Stimulated activated CD8-positive, alpha-beta memory T cell treated with anti-CD3 and anti-CD28 coated beads, Interleukin-7, amount 100 ng/mL, for 48 hours (primary cell): ENCODE measurements at places on chromosomes 3 and 15.

DNA sequence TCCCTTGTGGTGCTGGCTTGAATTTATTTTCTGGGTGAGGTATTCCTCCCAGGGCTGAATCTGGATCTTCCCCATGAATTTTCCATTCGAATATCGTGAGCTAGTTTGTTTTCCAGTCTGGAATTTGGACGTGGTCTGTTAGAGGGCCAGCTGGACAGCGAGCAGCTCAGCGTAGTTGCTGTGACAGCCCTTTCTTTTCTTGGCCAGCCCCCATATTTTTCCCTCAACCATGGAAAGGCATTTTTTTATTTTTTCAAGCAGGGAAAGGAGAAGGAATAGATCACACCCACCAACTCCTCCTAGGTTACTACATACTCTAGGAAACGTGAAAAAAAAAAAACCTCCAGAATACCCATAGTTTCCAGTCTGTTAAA, 152.0 kb downstream of the KLHL25 start:
- DNase-seq = no peak

DNA sequence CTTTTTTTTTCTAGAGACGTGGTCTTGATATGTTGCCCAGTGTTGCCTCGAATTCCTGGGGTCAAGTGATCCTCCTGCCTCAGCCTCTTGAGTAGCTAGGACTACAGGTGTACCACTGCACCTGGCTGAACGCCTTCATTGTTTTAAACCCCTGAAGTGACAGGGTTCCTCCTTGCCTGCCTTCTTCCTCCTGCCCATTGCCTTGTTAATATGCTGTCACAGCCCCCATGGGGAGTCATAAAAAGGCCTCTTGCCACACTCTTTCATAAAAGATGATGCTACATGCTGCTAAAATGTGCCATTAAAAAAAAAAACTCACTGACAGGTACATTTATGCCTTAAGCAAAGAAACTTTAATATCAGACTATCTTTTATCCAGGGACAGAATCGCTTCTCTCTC, 116.8 kb upstream of the SKOR1 start:
- DNase-seq = no peak

DNA sequence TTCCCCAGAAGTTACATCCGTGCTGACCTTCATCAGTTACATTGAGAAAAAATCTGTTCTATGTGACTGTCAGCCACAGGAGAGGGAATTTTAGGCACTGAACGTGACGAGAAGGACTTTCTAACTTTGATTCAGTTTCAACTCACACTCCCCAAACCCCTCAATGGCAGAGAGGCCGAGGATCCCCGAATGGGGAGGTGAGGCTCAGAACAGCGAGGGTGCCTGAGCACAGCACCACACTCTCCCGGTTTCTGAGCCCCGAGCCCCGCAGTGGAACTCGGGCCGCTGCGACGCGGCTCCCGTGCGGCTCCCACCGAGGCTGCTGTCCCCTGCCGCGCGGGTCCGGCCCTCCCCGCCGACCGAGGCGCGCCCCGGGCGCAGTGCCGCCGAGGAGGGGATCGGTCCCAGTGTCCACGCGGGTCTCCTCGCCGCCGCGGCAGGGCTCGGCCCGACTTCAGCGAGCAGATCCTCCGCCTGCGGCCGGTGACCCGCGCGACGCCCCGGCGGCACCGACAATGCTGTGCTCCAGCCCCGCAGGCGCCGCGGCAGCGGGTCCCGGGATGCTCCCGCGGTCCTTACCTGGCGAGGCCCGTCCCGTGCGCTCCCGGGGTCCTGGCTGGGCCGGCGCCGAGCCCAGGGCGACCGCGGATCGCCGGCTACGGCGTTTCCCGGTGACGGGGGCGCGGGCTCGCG, 439 bp downstream of the CTXND1 start:
- DNase-seq = no peak

DNA sequence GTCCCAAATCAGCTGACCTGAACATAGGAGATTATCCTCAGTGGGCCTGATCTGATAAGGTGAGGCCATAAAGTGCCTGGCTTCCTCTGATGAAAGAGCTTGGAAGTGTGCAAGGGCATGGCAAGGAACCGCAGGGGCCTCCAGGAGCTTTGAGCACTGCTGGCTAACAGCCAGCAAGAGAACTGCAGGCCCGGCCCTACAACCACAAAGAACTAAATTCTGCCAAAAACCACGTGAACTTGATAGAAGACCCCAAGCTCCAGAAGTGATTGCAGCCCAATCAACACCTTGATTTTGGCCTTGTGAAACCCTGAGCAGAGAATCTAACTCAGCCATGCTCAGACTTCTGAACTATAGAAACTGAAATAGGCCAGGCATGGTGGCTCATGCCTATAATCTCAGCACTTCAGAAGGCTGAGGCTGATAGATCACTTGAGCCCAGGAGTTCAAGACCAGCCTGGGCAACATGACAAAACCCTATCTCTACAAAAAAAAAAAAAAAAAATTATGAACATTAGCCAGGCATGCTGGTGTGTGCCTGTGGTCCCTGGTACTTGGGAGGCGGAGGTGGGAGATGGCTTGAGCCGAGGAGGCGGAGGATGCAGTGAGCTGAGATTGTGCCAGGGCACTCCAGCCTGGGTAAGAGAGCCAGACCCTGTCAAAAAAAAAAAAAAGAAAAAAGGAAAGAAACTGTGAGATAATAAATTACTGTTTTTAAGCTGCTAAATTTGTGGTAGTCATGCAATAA, 7.7 kb upstream of the DIS3L start:
- DNase-seq = no peak

- DNase-seq = no peak
Observed at GRCh38 chr15:68797191-68797590, 23.5 kb downstream of the ANP32A start.

- DNase-seq = no peak
Observed at GRCh38 chr15:77023576-77024272, 28.8 kb downstream of the PSTPIP1 start.
